ENCODE measurements at places on chromosomes 6 and 20.
A peak's percentile ranks its signal among the peaks of the same experiment; 100 is the strongest.

GRCh38 chr20:8718279-8718678 lies 350.6 kb upstream of the PLCB4 start:
- DNase-seq = no peak

DNA sequence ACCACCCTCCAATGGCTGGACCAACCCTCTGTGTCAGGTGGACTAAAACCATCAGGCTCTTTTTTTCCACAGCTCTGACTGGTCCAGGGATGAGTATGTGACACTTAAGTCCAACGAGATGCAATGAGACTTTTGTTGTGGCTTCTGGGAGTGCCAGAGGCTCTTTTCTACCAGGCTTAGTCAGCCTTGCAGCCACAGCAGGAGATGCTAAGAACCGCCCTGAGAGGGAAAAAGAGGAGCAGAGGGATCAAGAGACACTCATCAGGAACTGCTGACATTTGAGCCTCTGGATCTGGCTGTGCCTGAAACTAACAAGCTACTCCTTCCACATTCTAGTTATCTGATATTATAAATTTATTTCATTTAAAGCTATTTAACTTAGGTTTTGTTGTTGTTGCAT lies 270.9 kb upstream of the SULF2 start:
- DNase-seq = no peak

DNA sequence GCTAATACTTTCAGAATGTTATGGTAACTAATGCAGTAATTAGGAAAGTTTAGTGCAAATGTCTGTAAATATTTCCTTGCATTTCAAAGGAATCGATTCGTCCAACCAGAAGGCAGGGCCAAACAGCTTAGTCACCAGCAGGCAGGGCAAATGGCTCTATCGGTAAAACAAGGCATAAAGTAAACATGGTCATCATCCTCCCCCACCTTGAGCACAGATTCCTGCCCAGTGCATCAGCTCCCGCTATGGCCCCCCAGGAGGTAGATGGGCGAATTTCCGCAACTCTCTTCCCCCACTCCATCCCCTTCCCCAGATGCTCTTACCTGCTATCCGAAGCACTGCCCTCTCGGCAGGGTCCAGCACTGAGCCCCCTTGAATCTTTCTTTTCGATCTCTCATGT lies 103.8 kb upstream of the BEND6 start:
- no peak for DNase-seq

DNA sequence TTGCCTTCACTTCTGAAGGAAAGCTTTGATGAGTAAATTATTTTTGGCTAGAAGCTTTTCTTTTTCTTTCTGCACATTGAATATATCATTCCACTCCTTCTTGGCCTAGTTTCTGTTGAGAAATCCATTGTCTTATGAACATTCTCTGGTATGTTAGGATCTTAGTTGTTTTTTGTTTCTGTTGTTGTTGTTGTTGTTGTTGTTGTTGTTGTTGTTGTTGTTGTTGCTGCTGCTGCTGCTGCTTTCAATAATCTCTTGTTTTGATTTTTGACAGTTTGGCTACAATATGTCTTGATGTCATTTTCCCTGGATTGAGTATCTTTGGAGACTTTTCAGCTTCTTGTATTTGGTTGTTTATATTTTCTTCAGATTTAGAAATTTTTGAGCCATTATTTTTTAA lies 836.5 kb upstream of the MAN1A1 start:
- no peak for DNase-seq

DNA sequence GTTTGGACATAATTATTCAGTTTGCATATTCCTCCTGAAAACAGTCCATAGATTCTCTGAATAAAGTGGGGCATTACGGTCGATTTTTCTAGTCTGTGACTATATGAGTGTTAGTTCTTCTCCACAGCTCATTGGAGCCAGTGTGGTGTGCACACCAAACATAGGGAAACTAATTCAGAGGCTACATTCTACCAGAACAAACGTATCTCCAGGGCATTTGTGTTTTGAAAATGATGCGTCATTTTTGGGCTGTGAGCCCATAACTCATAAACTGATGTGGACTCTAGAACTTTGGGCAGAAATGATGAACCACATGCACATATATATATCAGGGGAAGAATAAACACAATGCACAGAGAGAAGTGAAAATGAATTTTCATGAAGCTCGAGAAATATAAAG lies 41.8 kb downstream of the C6orf58 start:
- DNase-seq = no peak

DNA sequence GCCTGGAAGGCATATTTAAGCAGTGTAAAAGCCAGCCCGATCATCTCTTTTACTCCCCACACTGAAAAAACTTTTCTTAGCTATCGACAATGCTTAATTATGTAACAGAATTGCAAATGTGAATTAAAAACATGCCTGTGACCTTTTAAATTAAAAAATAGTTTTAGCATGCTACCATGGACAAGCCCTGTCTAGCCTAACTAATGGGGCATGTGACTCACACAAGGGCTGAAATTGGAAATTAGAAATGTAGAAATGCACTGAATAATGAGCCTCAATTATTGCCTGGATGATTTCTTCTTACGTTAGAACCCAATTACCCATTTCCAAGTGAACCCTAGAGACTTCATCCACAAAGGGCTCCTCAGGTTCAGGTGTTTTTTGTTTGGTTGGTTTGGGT lies 82.7 kb downstream of the SIM1 start:
- no peak for DNase-seq

- no peak for DNase-seq
Measured at GRCh38 chr6:14610141-14610540, 492.6 kb downstream of the CD83 start.

DNA sequence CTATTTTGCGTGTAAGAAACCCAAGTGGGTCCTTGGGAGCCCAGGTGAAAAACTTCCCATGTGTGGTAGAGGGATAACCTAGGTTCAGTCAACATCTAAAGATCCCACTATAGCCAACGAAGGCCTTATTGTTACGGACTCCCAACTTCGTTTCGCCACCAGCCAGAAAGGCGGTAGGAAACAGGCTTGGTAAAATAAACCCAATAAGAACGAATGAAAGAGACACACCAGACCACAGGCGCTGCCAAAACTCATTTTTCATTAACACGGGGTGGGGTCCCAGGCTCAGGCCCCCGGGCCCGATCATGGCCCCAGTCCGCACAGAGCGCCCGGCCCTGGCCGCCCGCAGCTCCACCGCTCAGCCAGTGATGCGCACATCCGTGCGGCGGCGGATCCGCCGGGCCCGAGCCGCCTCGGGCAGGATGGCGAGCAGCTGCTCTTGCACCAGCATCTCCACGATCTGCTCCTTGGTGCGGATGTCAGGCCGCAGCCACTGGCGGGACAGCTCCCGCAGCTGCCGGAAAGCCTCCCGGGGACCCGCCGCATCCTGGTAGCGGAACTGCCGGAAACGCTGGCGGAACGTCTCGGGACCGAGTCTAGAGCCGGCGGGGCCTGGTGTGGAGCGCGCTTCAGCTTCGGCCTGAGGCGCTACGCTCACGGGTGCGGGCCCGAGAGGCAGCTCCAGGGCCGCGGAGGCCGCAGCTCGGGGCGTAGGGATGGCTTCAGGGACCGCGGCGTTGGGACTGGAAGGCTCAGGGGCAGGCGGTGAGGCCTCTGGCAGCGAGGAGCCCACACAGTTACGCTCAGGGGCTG lies 709 bp downstream of the SCAND1 start:
- DNase-seq = peak; percentile 59

DNA sequence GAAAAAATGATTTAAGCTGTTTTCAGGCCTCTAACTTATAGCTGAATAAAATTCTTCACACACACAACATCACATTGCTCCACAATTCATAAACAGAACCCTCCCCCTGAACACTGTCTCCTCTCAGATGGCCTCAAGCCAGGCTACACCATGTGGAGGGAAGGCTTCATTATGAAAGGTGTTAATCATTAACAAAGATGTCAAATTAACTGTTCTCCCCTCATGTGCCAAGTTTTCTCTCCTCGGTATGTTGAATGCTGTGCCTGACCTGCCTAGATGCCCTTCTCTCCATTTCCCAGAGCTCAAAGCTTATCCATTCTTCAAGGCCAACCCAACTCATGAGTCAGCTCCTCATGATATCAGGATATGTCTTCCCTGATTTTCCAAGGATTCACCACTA lies 210.4 kb downstream of the GMDS start:
- no peak for DNase-seq

DNA sequence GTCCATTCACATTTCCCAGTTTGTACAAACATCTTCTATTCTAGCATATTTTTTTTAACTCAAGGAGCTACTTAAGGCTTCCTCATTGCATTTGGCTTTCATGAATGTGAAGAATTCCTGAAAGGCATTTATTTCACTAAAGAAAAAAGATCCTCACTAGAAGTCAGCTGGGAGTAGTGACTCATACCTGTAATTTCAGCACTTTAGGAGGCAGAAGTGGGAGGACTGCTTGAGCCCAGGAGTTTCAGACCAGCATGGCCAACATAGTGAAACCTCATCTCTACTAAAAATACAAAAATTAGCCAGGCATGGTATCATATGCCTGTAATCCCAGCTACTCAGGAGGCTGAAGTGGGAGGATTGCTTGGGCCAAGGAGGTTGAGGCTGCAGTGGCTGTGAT lies 30.9 kb upstream of the XRN2 start:
- DNase-seq = no peak

GRCh38 chr20:50343125-50343489 lies 152.5 kb downstream of the CEBPB start:
- DNase-seq = no peak

DNA sequence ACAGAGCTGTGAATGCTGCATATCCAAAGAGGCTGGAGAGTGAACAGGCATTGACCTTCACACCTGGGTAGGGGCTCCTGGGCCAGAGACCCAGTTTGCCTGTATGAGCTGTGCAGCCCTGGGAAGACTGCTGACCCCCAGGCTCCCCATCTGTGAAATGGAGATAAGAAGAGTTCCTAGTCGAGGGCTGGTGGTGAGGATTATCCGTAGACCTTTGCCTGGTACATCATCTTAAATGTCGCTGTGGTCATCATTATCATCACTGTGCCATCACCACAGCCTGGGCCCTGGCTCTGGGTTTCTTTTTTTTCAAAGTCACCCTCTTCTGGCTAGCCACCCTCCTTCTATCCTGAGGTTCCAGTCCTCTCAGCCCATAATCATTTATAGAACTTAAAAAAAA lies 12.0 kb downstream of the AGPAT4 start:
- no peak for DNase-seq

DNA sequence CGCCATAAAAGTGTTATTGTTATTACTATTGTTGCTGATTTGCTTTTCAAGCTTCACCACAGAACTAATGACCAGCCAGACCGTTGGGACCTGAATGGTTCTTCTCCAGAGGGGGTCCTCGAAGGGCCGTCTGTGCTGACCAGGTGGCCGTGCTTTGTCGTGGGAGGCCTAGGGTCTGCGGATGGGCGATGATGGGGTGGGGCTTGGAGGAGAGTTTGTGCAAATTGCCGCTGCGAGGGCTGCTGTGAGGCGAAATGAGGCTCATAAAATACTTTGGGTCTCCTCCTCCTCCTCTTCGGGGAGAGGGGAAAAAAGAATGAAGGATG lies 6.0 kb upstream of the ZBTB22 start:
- no peak for DNase-seq

- no peak for DNase-seq
Measured at GRCh38 chr6:132425176-132425575, 23.9 kb upstream of the MOXD1 start.

GRCh38 chr6:23036406-23036983 lies 467.1 kb downstream of the HDGFL1 start:
- DNase-seq = no peak
